ENCODE measurements at places on chromosomes 16 and 17.
A peak's percentile ranks its signal among the peaks of the same experiment; 100 is the strongest.

DNA sequence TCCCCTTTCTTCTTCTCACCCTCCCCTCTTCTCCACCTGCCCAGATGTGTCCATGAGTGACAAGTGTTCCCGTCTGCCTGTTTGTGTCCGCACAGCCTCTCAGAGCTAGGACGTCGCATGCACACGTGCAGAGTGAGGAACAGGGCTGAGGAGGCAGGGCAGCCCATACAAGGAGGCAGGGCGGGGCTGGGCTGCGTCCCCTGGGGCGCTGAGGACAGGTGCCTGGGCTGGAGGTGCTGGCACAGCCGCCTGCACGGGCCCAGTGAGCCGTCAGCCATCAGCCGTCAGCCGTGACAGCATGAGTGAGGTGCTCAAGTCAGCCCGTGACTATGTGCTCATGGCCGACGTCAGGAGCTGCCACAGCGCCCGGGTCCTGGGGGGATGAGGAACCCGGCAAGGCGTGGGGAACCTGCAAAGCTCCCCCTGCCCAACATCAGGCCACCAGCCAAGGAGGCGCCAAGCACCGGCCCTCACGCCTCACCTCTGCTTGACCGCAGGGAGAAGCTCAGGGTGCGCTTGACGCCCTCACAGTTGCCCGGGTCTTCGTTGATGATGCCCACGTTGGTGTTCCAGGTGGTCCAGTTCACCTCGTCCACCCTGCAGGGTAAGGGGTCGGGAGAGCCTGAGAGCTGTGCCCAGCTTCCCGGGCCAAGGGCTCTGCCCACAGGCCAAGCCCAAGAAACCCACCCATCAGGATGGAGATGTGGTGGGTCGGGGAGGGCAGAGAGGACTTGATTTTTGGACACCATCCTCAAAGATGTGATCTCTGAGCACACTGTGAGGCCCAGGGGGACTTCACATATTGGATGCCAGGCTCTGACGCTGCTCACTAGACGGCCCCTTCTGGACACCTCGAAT is 13.7 kb upstream of the TRPV3 start:
- no peak for DNase-seq

- peak; percentile 11 for DNase-seq
Observed at GRCh38 chr17:76013377-76013932, 12.8 kb downstream of the CDK3 start.

DNA sequence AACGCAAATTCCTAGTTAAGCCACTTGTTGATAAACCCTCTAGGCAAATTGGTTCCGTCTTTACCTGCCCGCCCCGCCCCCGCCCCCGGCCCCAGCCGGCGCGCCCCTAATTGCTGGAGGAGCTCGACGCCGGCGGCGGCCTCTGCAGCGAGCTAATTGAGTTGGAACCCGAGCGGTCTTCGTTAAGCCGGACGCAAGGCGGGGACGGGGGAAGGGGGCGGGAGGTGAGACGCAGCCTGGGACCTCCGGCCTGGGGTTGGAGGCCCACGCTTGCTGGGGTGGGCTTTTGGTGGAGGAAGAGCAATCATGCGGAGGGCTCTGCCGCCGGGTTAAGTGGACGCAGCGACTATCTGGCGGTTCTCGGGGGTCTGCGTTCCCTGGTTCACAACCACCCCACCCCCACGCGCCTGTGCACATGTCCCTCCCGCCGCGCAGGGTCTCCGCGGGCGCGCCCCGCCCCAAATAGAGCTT is 12.7 kb upstream of the FOXF1 start:
- no peak for DNase-seq

DNA sequence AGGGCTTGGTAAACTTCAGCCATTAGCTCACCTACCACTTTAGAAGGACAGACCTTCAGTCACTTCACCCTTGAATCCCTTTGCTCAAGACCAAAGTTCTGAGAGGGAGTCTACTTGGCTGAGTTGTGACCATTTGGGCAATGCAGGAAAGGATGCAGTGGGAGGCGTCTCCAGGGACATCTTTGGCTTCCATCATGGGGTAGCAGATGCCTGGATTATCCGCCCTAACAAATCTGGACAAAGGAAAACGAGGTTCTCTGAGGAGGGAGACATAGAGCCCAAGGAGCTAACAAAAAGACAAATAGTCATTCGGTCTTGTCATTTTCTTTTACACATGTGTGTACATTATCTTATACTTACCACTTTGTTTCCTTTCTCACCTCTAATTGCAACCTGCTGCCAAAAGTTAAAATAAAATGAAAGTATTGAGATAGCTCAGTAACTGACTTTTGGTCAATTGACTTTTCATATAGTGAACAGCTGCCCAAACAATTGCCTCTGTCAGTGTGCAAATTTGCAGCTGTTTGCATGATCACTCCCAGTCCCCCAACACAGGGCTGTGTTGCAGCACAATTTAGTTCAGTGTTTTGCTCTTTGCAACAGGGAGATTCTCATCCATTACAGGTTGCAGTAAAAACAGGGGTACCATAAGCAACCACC is 108.9 kb upstream of the EEF2KMT start:
- DNase-seq = no peak

DNA sequence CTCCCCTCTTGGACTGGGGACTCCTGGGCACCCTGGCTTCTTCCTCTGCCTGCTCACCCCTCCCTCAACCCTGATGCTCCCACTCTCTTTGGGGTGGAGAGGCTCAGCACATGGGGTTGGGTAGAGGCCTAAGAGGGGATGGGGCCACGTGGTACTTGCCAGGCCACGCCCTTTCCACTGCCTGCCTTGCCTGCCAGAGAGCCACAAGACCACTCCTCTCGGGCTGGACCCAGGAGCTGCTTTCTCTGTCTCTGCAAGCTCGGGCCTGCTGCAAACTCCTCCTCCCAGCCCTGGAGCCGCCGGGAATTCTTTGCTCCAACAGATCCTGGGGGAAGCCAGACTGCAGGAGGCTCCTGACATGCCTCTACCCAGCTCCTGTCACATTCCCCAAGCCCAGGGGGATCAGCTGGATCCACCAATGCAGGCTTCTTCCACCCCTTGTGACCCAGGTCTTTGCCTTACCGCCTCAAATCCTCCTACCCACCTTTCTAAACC is 11.8 kb downstream of the DLX4 start:
- DNase-seq = peak; percentile 25

GRCh38 chr16:17591655-17592405 is 121.1 kb upstream of the XYLT1 start:
- DNase-seq = no peak

DNA sequence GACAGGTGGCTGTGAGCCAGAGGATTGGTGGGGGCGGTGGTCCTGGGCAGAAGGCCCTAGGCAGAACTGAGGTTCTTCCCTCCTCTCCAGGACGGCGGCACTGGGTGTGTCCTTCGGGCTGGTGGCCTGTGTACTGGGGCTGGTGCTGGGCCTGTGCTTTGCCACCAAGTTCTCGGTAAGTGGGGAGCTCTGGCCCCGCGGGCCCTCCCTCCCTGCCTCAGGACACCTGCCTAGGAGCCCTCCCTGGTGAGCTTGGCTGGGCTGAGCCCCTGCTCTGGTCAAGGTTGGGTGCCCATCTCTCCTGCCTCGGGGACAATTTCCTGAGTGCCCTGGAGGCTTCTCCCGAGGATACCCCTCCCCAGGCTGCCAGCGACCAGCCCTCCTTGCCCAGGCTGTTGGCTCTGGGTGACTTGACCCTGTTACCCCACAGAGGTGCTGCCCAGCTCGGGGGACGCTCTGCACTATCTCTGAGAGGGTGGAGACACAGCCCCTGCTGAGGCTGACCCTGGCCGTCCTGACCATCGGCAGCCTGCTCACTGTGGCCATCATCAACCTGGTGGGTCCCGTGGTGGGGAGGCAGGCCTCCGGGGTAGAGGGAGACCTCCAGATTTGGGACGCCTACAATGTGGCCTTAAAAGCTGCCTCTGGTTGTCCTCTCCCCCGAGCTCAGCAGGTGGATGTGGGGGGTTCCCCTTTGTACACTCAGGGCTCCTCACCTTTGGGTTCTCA is 42.0 kb downstream of the ADCY7 start:
- peak; percentile 60 for DNase-seq

DNA sequence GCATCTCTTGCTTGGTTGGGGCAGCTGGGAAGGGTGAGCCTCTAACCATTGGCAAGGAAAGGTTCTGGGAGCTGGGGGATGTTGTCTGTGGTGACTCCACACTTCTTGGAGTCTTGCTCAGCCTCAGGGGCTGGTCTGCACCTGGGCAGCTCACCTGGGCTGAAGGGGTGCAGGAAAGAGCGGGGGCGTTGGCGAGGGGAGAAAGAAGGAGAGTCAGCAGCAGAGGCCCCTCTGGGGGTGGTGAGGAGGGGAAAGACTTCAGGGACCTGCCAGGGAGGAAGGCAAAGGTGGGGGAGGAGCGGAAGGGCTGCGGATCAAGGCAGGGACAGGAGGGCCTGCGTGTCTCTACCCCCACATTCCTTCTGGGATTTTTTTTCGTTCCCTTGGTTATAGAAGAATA is 47.7 kb downstream of the CCDC42 start:
- no peak for DNase-seq

DNA sequence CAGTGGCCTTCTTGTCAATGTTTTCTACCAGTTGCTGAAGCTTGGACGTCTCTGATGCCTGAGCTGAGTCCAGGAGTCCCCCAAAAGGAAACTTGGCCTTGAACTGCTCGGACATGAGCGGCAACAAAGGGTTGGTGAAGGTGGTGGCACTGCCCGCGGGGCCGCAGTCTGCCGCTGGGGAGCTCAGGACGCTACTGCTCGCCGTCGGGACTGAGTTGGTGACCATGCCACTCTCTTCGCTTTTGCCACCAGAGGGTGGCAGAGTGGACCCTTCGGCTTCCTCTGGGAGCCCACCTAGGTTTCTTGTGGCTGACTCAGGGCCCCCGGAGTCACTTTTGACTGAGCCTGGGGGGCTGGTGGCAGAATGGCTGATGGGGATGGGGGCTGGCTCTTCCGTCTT is 11.0 kb downstream of the SALL1 start:
- DNase-seq = peak; percentile 28

- no peak for DNase-seq
Observed at GRCh38 chr17:58329810-58330537, 1.4 kb upstream of the TSPOAP1 start.

DNA sequence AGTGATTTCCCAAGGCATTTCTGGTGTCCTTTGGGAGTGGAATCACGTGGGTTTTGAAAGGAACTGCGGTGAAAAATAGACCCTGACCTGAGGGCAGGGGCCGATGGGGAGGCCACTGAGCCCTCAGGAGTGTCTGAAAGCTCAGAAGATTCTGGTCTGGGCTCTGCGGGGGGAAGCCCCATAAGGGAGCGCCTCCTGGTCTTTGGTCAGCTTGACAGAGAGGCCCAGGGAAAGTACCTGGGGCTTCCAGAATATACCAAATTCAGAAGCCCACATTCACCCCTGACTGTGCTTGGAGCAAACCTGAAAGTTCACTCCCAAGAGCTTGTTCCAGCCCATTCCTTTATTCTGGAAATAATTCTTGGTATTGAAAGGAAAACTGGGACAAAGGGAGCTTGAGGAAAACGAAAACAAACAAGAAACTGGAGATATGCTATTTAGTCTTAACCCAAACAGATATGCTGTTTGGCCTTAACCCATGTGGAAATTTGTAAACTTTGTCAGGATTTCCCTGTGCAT is 23.2 kb upstream of the NAGLU start:
- DNase-seq = no peak

DNA sequence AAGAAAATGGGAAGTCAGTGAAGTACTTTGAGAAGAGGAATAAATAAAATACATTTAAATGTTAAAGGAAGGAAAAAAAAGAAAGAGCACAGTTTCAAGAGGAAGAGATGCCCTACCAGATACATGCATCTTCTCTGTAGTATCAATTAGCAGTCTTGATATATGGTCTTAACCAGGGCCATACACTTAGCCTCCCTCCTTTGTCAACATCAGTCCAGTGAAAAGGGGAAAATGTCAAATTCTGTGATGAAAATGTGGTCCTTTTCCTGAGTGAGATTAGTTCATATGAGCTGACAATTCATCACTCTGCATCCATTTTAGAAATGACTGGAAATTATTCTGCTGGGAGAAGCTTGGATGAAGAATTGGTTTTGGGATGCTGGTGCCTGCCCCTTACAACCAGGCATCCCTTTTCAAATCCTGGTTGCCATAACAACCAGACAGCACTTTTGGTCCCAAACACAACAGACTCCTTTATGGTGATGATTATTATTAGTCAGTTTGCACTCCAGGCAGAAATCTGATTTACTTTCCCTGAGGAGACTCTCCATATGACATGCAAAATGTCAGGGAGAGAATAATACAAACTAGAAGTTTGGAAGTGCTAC is 933.6 kb upstream of the CDH8 start:
- no peak for DNase-seq

- DNase-seq = no peak
Observed at GRCh38 chr17:8018436-8018835, 16.0 kb downstream of the GUCY2D start.

- peak; percentile 89 for DNase-seq
Observed at GRCh38 chr17:57834146-57834741, 15.6 kb downstream of the MRPS23 start.

GRCh38 chr16:86625029-86625428 is 46.7 kb downstream of the FOXL1 start:
- DNase-seq = no peak

GRCh38 chr17:28887871-28888471 is 9.6 kb downstream of the FLOT2 start:
- no peak for DNase-seq
